ENCODE measurements at places on chromosomes 4 and X.

GRCh38 chr4:72442147-72442546 lies 126.9 kb downstream of the ADAMTS3 start:
- DNase-seq, result no peak

DNA sequence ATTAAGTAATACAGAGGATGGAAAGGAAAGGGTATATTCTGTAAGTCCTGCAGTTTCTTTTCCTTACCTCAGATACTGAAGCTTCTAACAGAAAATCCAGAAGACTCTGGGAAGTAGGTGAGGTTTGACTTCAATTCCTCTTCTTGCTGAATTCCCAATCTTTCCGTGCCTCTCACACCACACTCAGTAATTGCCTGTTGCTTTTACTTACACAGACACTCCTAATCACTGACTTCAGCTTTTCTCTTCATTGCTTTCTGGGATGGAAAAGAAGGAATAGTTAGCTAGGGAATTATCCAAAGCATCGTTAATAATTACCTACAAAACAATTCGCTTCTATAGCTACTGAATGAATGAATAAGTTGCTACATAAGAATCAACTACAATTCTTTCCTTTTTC lies 163.6 kb downstream of the FBXO8 start:
- DNase-seq, result no peak

DNA sequence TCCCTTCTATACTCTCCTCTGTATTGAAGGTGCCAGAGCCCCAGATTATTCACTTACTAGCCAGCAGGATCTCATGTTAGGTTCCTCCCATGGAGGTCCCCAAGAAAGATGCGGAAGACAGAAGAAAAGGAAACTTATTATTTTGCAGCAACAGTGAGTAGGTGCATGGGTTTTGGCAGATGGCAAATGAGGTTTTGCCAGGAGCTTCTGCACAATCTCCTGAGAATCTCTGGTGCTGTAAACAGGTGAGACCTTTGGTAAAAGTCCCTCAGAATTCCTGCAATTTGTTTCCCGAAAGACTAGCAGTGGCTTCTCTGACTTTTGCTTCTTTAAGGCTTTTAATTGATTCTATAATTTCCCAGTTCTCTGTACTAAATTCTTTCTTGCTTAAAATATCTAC lies 29.5 kb upstream of the SORBS2 start:
- DNase-seq, result no peak

- DNase-seq, result no peak
These were observed 7.3 kb downstream of the NAP1L5 start for GRCh38 chr4:88690355-88690754.

DNA sequence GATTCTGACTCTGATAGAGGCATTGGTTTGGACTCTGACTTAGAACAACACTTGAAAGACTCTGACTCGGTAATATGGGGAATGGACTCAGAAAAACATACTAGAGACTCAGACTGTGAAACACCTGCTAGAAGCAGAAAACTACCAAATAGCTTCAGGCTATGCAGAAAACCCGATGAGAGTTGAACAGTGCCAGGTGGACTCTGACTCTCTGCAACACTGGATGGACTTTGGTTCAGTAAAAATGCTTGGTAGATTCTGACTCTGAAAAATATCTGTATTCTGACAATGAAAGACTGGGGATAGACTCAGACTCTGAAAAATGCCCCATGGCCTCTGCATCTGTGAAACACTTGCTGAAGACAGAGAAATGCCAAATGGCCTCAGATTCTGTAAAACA lies 215.1 kb upstream of the HDX start:
- no peak for DNase-seq

- no peak for DNase-seq
These were observed 11.3 kb upstream of the SMS start for GRCh38 chrX:21929209-21929608.

- DNase-seq, result no peak
These were observed 62.8 kb downstream of the UBA6 start for GRCh38 chr4:67638136-67638535.

DNA sequence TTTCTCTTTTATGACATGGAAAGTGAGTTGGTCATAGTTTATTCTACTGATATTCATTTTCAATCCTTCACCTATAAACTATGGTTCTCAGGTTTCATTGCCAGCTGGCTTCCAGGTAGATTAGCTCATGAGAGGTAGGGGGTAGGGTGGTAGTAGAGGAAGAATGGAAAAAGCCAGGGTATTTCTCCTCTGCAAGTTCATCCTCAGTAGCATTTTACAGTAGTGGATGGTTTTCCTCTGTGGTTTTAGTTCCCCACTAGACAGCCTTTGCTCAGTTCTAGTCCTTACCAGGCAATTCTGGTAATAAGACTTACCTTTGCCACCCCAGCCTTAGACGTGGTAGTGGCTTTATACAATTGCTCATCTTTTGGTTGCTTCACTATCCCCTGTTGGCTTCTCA lies 8.9 kb upstream of the NAA11 start:
- DNase-seq, result peak; percentile 39

DNA sequence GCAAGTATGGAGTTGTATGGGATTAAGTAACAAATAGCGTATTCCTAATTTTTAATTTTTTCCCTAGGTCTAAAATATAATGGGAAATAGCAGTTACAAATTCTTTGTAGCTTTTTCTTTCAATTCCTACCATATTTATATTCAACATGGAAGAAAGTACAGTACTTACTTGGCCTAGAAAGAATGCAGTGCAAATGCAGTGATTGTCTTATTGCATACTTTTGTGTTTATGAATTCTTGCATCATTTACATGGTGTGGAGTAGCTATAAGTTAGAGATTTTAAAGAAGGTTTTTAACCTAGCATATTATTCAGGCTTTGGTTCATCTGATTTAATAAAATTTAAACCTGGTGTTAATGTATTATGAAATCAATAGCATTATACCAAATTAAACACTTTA lies 263.3 kb downstream of the BMPR1B start:
- DNase-seq, result no peak

DNA sequence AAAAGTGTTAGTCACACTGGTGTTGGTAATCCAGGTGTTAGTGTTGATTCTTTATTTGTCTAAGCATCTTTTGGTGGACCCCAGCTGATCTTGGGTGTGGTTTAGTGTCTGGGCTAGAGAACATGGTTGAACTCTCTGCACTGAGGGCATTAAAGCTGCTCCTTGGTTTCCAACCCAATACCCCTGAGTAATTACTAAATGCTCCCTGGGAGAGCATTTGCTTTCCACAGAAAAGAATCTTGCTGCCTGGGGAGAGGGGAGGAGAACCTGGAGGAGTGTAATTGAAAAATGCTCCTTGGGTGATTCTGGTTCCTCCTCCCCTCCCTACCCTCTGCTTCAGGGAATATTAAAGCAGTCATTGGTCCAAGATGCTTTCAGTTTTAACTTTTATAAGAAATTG lies 3.1 kb downstream of the GUCY1B1 start:
- no peak for DNase-seq

DNA sequence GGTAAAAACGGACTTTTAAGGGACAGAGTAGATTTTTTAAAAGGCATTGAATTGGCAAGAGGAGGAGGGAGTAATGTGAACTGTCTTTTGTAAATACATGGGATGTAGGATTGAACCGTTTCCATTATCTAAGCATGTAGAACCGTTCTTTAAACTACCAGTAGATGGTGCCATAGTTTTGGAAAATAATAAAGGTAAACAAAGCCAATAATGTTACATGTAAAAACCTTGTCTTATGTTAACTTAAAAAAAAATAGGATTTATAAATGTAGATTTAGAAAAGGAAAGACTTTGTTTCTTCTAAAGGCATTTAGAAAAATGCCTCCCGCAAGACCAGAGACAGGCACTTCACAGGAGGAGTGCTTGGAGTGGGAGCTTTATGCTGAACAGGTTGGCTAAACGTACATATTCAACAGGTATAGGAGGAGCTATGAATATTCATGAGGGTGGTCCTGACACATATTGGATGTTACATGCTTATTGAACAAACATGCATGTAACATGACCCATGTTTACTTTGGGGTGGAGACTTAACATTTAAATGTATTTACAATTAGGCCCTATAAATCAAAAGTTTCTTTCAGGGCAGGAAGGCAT lies 45.5 kb upstream of the FAM241A start:
- DNase-seq, result peak; percentile 76

- DNase-seq, result no peak
These were observed 94.3 kb downstream of the AREG start for GRCh38 chr4:74539044-74539790.

GRCh38 chr4:93891244-93891643 lies 62.7 kb downstream of the ATOH1 start:
- DNase-seq, result no peak

DNA sequence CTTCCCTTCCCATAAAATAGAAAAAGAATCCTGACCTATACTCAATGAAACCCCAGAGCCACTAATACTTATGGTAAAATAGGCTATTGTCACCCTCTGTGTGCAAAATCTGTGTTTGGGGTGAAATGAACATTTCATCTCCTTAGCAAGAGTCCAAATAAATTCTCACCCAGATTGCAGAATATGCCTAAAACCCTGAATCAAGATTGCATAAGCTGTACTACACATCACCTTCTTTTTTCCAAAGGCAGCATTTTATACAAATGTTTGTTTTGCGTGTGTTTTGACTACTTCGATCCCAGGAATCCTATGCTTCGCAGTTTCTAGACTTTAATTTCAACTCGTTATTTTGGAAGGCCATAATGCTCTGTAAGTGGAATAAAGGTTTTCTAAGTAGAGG lies 12.2 kb upstream of the HADH start:
- DNase-seq, result no peak

DNA sequence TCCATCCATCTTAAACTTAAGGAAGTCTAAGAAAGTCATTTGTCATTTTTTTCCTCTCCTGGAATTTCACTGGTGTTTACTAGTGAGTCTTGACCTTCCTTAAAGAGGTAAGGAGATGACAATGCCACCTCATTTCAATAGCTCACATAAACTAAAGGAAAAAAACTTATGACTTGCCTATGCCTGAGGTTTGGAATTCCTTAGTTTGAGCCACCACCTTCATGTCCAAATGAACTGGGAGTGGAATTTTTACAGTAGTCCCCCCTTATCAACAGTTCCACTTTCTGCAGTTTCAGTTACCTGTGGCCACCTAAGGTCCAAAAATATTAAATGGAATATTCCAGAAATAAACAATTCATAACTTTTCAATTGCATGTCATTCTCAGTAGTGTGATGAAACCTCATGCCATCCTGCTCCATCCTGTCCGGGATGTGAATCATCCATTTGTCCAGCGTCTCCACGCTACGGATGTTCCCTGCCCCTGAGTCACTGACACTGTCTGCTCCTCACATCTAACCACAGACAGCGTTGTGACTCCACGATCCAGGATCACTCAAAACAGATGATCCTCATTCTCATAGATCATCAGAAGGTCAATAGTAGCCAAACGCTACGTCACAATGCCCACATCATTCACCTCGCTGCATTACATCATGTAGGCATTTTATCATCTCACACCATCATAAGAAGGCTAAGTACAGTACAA lies 177.4 kb downstream of the SH3KBP1 start:
- no peak for DNase-seq

- peak; percentile 62 for DNase-seq
These were observed 45.4 kb downstream of the UGT2A3 start for GRCh38 chr4:68905939-68906779.

DNA sequence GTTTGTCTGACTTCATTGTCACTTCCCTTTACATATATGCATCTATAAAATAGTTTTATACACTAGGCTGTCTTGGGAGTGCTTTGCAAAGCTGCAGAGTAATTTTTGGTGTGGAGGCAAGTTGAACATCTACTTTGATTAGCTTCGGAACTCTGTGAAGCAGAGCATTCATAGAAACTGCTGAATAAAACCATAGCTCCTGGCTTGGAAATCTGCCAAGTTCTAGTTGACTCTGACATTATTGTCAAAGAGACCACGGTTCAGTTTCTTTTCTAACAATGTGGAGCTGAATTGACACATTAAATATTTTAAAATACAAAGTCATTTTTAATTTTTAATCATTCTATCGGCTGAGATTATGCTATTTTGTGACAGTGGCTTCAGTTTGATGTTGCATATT lies 335.0 kb downstream of the BMPR1B start:
- peak; percentile 48 for DNase-seq

- no peak for DNase-seq
These were observed 17.0 kb downstream of the GPAT3 start for GRCh38 chr4:83552924-83553323.

DNA sequence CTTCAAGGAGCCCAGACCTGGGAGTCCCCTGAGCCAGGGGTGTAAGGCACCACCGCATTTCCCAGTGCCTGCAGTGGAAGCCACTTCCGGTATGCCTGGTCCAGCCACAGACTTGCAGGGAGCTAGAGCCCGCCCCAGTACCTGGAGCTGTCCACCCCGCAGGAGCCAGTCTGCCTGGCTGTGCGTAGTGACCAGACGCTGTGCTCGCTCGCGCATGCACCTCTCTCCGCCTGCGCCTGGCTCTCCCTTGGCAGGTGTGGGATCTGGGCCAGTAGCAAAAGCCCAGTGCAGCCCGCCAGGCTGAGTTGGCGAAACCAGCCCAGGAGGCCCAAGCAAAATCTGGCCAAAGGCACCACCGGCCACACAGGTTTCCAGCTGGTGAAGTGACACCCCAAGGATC lies 973.7 kb upstream of the AGA start:
- no peak for DNase-seq

GRCh38 chr4:3329887-3330286 lies 37.1 kb downstream of the RGS12 start:
- no peak for DNase-seq

GRCh38 chr4:169208516-169208915 lies 62.2 kb downstream of the SH3RF1 start:
- DNase-seq, result no peak

DNA sequence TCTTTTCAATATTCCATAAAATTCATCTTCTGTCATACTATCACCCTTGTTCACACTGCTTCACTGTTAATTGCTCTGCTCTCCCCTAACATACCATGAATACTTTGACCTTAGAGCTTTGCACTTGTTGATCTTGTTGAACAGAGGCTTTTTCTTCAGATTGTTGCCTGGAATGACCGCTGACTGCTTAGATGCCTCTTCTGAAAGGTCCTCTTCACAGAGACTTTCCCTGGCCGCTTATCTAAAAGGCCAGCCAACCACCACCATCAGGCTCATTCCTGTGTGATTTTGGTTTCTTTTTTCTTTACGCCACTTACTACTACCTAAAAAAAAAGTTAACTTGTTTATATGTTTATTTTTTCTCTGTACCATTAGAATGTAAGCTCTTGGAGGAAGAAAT lies 667.7 kb downstream of the STPG2 start:
- DNase-seq, result no peak

GRCh38 chrX:107827852-107828251 lies 2.2 kb downstream of the MID2 start:
- no peak for DNase-seq

DNA sequence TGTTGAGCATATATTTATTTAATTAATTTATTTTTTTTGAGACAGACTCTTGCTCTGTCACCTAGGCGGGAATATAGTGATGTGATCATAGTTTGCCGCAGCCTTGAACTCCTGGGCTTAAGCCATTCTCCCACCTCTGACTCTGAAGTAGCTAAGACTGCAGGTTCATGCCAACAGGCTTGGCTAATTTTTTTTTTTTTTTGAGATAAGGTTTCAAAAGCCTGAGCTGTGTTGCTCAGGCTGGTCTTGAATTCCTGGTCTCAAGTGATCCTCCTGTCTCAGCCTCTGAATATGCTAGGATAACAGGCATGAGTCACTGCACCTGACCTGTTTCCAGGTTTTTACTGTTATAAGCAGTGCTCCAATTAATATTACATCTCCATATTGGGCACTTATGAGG lies 4.8 kb downstream of the ADD1 start:
- no peak for DNase-seq
